ENCODE measurements at places on chromosomes 11 and 22.

- no peak for DNase-seq
These were observed 16.8 kb upstream of the TSPAN18 start for GRCh38 chr11:44709966-44710365.

DNA sequence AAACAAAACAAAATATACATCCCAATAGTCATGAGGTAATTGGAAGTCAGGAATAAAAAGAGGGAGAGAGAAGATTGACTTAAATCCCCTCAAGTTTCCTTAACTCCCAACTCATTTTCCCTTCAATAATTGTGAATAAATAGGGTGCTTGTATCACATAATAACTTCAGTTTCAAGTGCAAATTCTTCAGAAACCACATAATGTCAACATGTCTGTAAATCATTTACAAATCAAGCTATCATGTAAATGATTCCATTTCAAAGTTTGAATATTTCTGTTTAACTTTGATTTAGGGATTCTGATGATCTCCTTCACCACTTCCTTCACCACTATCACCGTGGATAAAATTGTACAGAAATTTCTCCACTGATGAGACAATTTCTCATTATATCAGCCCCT, 23.2 kb downstream of the CASP5 start:
- no peak for DNase-seq

- DNase-seq, result no peak
These were observed 108.5 kb downstream of the CSNK2A3 start for GRCh38 chr11:11244470-11245080.

GRCh38 chr22:50525858-50526107, 385 bp upstream of the SCO2 start:
- no peak for DNase-seq

GRCh38 chr11:126495281-126496220, 140.1 kb downstream of the ST3GAL4 start:
- DNase-seq, result no peak

- DNase-seq, result no peak
These were observed 90.6 kb downstream of the CDKN1C start for GRCh38 chr11:2794968-2795322.

DNA sequence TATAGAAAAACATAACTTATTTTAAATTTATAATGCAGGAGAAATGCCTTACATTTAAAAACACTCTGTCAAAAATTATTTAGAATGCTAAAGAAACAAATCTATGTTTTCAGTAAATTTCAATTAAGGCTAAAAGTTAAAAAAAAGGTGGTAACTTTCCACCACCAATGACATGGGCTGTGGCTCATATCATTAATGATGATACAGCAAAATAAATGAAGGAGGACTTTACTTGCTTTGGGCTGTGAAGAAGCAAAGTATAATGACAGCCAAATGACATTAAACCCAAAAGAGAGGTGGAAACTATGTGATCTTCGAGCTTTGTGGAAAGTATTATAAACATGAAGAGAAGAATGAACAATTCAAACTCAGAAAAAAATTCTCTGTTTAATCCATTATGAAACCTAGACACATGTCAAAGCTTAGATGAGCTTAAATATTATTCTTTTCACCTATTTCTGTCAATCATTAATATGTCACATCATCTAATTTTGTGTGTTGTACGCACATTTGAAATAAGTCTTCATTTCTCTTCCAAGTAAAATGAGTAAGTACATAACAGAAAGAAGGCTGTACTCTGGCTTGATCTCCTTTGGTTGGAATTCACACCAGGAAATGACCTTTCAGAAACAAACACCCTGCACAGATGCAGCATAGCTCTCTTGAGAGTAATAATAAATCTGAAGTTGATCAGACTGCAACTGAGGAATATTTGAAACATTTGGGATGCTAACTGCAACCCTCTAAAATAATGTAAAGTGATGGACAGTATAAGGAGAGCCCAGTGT, 265.8 kb downstream of the TTC28 start:
- DNase-seq, result no peak

GRCh38 chr11:77038029-77038824, 4.0 kb downstream of the B3GNT6 start:
- DNase-seq, result peak; percentile 52

GRCh38 chr22:32622744-32623110, 148.1 kb downstream of the FBXO7 start:
- no peak for DNase-seq

- no peak for DNase-seq
These were observed 44.7 kb upstream of the TTLL12 start for GRCh38 chr22:43231724-43232034.

- no peak for DNase-seq
These were observed 32.9 kb downstream of the APLP2 start for GRCh38 chr11:130102301-130103249.

DNA sequence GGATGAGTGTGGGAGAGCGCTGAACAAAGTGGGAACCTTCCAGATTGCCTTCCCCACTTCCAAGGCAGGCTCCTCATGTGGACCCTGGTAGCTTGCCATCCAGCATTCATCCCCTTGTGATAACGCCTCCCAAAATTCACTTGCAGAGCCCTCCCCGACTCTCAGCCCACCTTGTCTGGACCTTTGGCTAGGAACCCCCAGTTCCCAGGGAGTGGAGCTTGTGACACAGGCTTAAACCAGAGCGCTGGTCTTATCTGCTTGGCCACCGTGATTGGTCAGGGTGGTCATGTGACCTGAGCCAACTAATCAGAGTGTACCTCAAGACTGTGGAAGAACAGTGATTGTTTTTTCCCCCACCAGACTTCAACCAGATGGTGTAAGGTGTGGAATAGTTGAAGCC, 9.6 kb upstream of the SLC35C1 start:
- no peak for DNase-seq

- peak; percentile 48 for DNase-seq
These were observed 7.1 kb upstream of the MUC15 start for GRCh38 chr11:26578998-26579661.

- DNase-seq, result no peak
These were observed 175.1 kb downstream of the LRRC4C start for GRCh38 chr11:41284354-41284753.

- no peak for DNase-seq
These were observed 1.6 kb downstream of the SPTBN2 start for GRCh38 chr11:66727282-66728037.

DNA sequence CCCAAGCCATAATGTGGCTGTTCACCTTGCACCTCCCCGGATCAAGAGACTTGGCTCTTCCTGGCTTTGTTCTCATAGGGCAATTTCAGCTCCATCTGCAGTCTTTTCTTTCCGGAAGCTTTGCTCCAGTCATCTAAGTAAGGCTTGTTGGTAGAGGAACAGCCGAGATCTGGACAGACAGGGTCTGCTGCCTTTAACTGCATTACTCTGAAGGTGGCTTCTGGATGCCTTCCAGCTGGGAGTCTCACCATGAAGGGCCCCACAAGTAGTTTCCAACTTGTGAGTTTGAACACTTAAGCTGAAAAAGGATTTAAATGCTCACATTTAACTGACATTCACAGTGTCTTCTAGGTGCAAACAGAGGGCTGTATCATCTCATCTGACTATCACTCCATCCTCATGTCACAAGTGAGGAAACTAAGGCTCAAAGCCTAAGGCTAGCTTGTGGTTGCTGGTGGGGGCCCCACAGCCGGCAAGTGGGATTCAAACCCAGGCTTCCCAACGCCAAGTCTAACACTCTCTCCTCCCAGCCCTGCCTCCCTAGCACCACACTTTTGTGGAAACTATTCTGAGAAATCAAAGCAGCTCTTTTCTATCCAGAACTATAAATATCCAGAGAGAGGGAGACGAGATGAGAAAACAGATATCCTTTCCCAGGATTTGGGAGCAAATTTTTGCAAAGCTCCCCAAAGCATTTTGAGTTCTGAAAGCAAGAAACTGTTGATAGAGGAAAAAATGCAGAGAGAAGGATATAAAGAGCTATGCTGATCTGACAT, 58.4 kb downstream of the GALNT18 start:
- no peak for DNase-seq

- no peak for DNase-seq
These were observed 18.8 kb upstream of the NEFH start for GRCh38 chr22:29461263-29461662.

GRCh38 chr11:911031-911889, 650 bp upstream of the CHID1 start:
- DNase-seq, result peak; percentile 61

- DNase-seq, result peak; percentile 73
These were observed 68.3 kb downstream of the PLEKHA7 start for GRCh38 chr11:16945671-16946469.

- peak; percentile 16 for DNase-seq
These were observed 35.3 kb downstream of the NEU3 start for GRCh38 chr11:75024068-75024449.

GRCh38 chr11:7583248-7583647, 69.4 kb downstream of the PPFIBP2 start:
- no peak for DNase-seq

DNA sequence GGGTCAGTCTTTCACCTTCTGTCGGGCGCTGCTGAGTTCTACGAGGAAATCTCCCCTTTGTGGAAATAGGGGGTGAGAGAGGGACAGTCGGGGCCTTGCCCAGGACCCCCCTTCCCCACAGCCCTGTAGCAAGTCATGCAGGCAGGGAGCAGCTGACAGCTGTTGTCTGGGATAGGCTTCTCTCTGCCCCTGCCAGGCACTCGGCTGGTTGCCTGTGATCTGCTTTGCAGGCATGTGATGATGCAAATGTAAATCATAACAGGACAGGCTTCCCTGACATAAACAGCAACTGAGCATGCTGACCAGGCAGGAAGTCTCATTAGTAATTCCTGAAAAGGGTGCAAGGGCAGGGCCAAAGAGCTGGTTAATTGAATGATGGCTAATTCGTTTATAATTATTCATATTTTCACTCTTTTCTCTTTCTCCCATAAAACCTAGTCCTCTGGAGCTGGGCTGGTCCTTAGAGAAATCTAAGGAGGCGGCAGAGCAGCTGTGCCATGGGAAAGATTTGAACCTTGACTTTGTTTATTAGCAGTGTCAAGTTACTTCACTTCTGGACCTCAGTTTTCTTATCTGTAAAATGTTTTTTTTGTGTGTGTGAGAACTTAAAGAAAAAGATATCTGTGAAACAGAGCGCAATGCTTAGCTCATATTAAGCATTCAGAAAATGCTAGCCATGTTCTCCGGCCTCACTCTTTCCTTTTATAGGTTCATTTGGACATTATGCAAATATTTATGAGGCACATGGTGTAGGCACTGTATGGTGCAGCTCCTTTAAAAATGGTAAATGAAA, 129.7 kb downstream of the LDLRAD3 start:
- DNase-seq, result no peak

DNA sequence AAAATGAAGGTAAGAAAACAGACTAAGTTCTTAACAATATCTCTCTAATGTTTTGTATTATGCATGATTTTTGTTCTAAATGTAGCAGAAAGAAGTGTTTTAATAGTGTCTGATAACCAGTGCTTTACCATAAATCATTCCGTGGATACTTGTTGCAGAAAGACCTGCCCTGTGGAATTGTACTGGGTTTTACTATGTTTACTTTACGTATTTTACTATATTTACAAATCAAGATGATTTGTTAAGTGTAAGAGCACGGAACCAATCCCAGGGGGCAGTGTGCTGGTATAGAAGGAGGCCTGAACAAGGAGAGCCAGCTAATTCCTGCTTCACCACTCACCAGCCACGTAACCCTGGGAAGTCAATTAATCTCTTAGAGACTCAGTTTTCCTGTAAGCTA, 1.4 kb downstream of the HTR3B start:
- no peak for DNase-seq

DNA sequence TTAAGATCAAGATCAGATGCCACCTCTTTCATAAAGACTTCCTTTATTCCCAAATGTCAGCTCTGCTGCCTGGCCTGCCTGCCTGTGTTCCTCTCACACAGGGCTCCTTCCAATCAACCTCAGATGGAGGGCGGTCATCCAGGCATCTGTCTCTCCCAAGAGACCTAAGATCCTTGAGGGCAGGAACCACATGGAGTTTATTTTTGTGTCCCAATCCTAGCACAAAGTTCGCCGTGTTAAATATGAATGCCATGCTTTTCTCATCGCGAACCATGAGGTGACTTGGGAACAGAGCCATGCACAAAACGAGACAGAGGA, 72.7 kb upstream of the ARFGAP3 start:
- DNase-seq, result no peak

DNA sequence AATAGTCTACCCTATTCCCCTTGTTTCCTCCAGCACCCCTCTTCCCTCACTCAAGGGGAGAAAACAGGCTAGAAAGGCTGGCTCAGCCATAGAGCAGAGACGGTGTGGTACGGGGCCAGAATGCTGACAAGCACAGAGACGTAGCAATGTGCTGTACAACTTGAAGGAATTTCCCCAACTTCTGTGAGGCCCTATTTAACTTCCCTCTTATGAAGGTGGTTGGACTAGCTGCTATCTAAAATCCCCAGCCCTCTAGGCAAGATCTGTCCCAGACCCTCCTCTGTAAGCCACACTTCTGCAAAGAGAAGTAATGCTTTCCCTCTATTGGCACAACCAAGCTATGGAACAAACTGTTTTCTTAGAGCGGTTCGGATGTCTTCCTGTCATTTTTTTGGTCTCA, 37.8 kb downstream of the PLEKHA7 start:
- DNase-seq, result no peak

DNA sequence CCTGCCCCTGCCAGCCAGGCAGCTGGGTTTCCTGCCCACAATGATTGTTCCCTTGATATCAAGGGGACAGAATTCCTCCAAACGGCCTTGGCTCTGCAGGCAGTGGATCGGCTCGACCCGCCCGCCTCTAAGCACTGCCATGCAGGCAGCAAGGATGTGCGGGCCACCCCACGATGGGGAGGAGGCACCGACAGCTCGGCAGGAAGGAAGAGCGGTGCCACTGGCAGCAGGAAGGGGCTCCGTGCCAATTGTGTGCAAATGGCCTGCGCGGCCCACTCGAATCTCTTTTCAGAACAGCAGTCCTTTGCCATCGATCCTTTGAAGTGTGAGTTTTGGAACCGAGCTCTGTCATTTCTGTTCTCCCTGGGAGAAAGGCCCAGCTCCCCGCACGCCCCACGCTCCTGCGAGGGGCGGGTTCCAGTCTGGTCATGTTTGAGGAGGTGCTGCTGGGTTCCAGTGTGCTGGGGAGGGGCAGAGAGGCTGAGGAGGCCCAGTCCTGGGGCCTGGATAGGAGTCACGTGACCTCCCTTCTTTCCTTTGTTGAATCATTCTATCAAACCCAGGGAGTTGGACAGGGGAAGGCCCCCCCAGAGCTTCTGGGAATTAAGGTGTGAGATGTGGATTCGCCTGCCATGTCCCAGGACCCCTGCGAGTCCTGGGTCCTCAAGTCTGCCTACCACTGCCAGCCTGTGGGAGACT, 406.0 kb downstream of the CTTN start:
- no peak for DNase-seq

GRCh38 chr22:19576460-19577421, 52.5 kb upstream of the CLDN5 start:
- DNase-seq, result peak; percentile 38

- no peak for DNase-seq
These were observed 302.4 kb upstream of the SORL1-AS1 start for GRCh38 chr11:121755191-121755590.

- no peak for DNase-seq
These were observed 686.1 kb downstream of the TBC1D22A start for GRCh38 chr22:47448231-47449223.

Data from PC-9 (cell line).